RKO (cell line): ENCODE measurements at places on chromosomes 16 and 17.

DNA sequence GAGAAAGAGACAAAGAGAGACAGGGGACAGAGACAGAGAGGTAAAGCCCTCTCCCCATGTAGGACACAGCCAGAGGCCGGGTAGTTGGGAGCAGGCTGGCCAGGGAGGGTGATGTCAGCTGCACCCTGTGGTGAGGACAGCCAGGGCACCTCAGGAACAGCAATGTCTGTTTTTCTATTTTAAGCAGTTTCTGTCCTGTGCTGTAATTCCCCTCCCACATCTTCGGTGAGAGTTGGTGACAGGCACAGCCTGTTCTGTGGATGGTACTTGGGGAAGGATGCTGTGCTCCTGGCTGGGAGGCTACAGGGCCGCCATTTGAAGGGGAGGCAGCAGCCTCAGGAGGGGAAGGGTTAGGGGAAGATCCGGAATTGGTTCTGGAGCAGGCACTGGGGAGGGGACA lies 163.5 kb downstream of the SDK2 start:
- DNase-seq = no peak

DNA sequence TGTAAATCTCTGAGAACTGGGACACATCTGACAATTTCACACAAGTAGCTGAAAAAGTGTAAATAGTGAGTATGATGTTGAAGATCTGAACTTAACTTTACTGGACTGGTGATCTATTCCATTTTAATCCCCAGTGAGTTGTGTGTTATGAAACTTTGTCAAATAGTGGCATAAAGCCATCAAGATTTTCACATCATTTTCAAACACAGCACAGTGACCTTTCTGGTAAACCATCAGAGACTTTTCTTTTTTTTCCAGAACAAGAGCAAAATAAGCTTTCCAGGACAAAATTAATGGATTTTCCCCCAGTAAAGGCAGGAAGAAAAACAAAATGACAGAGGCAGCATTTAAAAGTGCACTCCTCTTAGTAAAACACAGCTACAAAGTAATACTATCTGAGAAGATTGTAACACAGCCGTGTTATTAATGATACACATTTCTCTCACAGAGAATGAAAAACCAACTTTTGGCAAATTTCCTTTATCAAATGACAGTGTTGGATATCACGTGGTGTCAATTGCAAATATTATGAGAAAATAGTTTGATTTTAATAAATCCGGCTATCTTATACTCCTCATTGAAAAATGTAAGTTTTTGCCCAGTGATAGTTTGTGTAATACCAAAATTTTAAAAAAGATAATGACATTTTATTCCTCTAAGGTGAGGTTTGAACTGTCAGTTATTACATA lies 16.8 kb upstream of the COL1A1 start:
- no peak for DNase-seq

DNA sequence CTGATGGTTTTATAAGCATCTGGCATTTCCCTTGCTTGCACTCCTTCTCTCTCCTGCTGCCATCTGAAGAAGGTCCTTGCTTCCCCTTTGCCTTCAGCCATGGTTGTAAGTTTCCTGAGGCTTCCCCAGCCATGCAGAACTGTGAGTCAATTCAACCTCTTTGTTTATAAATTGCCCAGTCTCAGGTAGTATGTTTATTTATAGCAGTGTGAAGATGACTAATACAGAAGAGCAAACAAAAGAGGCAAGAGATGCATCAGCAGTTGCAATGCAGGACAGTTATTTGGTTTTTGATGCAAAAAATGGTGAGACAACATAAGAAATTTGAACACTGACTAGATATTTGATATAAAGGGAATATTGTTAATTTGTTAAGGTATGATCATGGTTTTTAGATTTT lies 16.8 kb downstream of the TMEM100 start:
- no peak for DNase-seq

- DNase-seq = no peak
These were observed 12.2 kb upstream of the ZNF267 start for GRCh38 chr16:31861455-31861854.

DNA sequence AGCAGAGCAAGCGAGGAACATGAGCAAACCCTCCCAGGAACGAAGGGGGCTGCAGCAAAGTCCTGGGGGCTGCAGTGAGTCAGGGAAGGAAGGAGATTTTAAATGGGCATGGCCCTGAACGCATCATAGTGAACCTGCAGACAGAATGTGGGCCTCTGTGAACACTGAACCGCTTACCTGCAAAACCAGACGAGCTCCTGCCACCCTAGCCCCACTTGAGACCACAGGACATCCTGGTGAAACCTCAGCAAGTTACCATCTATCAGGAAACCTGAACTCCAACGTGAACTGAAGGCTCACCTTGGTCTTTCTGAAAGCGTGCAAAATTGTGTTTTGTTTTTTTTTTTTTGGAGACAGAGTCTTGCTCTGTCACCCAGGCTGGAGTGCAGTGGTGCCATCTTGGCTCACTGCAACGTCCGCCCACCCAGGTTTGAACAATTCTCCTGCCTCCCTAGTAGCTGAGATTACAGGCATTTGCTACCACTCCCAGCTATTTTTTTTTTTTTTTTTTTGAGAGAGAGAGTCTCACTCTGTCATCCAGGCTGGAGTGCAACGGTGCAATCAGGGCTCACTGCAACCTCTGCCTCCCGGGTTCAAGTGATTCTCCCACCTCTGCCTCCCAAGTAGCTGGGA lies 30.8 kb downstream of the FANCA start:
- no peak for DNase-seq

DNA sequence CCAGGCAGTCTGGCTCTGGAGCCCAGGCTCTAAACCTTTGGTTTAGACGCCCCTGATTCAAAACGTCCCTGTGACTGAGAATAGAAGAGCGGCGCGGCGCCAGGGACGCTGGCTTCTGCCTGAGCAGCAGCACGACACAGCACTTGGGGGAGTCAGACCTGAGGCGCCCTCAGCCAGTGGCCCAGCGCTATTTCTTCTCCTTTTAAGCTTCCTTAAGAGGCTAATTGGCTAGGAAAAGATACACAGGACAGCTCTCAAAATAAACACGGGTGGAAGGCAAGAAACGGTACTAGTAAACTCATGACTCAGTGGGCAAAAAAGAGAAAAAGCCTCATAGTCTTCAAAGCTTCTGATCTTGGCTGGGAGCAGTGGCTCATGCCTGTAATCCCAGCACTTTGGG lies 34.9 kb downstream of the GTF3C1 start:
- DNase-seq = no peak

- no peak for DNase-seq
These were observed 129.7 kb upstream of the CHMP6 start for GRCh38 chr17:80861892-80862291.

DNA sequence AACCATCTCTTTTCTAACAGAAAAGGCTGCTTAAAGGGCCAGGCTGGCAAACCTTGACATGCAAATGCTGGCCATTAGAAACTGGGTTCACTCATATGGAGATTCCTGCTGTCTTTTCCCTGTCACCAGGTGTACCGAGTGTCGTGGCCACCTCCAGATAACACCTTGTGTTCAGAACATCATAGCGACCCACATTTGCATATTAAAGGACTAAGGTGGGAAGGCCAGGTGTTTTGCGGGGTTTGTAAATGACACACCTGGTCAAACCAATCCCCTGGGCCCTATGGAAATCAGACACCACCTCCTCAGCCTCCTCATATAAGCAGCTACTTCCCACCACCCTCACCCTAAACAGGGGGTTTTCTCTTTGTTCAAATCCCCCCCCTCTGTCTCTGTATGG lies 2.5 kb upstream of the AIPL1 start:
- no peak for DNase-seq

GRCh38 chr16:4190712-4191333 lies 51.1 kb downstream of the SRL start:
- DNase-seq = no peak

- no peak for DNase-seq
These were observed 100.8 kb downstream of the SDR42E1 start for GRCh38 chr16:81910366-81910885.

DNA sequence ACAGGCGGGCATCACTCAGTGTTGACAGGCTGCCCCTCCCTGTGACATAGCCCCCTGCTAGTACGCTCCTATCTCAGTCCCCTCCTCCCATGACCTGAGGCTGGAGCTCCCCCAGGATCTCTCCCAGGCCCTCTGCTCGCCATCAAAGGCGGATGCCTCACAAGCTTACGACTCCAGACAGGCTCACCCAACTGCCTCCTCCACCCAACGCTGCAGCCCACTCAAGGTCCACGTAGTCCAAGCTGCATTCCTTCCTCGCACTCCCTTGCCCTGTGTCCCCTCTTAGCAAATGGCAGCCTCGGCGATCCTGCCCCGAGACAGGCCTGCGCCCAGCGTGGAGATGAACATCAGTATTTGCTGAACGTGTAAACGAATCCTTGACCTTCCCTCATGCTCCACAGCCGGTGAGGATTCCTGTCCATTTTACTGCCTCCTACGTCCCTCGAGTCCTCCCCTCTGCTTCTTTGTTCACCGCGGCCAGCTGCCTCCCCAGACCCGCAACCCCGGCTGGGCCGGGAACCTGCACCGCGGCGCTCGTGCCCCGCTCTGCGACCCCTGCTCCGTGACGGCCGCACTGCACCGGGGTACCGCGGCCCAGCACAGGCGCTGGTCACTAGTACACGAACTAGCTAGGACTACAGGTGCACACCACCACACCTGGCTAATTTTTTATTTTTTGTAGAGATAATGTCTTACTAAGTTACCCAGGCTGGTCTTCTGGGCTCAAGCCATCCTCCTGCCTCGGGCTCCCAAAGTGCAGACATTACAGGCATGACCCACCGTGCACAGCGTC lies 838 bp upstream of the TMEM97 start:
- DNase-seq = peak; percentile 26

DNA sequence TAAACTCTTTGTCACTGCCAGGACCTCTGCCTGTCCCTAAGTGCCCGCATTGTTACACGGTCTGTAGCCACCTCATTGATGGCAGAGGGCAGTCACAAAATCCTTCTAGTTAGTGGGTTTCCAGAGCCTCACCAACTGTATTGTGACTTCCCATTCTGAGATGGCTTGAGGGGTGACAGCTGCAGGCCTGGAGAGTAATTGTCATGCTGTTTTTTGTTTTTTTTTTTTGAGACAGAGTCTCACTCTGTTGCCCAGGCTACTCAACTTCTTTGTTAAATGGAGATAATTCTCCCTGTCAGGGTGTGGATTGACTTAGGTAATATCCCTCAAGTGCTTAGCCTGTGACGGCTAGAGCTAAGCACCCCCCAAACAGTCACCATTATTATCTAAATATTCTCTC lies 77.9 kb downstream of the SDR42E1 start:
- no peak for DNase-seq

- no peak for DNase-seq
These were observed 1.7 kb upstream of the CDH11 start for GRCh38 chr16:65123396-65124211.

DNA sequence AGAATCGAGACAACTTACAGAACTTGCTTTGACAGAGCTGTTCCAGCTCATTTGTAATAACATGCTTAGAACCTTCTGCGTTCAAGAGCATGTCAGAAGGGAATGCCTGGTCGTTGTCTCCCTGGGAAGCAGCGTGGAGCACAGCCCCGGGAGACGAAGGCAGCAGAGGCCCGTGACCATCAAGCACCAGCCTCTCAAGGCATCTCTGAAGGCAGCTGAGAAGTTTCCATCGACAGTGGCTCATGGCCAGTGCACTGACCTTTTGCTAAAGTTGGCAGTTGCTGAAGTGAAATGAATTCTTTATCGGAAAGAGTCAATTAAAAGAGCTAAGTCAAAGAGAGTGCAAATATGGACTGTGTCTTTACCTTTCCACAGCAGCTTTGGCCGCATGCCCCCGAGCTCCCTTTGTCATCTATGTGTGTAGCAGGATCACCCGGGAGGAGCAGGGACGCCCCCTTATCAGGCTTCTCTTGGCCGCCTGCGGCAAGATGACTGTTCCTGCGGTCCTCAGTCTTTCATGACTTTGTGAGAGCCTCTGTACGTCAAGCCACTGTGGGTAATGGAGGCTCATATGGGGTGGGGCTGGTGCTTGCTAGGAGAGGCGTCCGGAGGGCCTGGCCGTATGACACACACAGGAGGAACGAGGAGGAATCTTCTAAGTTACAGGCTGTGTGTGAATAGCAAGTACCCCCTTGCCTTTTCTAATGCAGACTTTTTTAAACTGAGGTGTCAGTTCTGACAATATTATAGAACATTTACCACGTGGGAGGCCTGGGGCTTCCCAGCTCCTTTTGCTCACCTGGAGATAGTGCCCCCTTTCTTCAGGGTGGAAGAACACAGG lies 54.2 kb downstream of the LDHD start:
- no peak for DNase-seq

DNA sequence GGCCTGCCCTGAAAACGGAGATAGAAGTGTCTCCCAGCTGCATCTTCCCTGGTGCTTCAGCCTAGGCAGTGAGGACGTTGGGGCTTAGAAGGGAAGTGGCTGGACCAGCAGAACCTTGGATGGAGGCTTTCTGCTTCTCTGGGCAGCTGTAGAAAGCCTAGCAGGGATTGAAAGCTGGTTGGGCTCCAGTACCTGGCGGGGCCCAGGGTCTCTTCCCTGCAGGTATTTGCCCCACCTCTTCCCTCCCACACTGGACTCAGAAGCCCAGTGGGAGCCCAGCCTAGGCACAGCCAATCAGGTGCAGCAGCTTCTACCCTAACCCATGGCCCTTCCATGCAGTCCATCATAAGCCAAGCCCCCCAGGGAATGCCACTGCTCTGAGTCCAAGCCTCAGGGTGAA lies 190.3 kb upstream of the IRX6 start:
- no peak for DNase-seq

DNA sequence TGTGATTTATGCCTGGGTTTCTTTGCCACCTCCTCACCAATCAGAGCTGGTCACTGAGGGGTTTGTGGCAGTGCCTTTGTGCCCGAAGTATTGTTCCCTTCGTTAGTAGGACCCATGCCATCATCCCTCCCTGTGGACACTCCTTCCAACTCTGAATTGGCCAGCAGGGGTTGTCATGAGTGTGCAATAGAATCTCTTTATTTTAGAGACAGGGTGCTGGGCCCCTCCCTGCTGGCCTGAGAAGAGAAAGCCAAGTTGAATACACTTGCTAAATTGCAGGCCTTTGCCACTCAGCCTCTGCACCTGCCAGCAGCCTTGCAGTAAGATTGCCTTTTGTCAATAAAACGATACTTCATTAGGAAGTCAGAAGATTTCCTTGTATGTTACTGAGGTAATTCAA lies 40.7 kb upstream of the SLC12A3 start:
- DNase-seq = peak; percentile 27

GRCh38 chr17:10668775-10669174 lies 11.7 kb upstream of the MYH3 start:
- peak; percentile 5 for DNase-seq

DNA sequence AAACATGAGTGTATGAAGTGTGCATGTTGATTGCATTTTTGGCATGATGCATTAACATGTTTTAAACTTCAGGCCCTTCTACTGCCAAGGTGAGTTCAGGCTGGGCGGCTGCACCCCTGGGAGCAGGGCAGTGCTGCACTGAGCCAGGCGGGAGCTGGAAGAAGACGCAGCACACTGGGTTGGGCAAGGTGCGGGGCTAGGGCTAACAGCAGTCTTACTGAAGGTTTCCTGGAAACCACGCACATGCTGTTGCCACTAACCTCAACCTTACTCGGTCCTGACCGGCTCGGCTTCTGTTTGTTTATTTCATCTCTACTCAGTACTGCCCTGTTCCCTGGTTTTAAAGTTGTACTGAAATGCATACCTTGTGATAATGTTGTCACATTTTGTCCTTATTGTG lies 61.0 kb downstream of the MAP2K4 start:
- DNase-seq = no peak

- DNase-seq = no peak
These were observed 24.9 kb downstream of the HMOX2 start for GRCh38 chr16:4501071-4501478.
